CD8-positive, alpha-beta memory T cell (primary cell): ENCODE measurements at places on chromosomes 6 and 20. TPM values are rescaled to one million over a fixed set of nuclear protein-coding genes. Genes with fewer than 3 reads are reported as not detected.

Gene GSTA2
- total RNA-seq: not detected

Gene LHFPL5
- total RNA-seq: not detected

Gene COL10A1
- not detected for total RNA-seq

Gene NHSL1
- total RNA-seq: 0.72 TPM

Gene AVP
- total RNA-seq: not detected

Gene VSX1
- not detected for total RNA-seq

Gene EYS
- not detected for total RNA-seq

Gene KIFC1
- total RNA-seq: 52.7 TPM

Gene RAB32
- total RNA-seq: 0.51 TPM

Gene PDSS2
- total RNA-seq: 14.2 TPM

Gene HAO1
- total RNA-seq: not detected

Gene ANGPT4
- not detected for total RNA-seq

Gene STMND1
- 0.40 TPM for total RNA-seq

Gene PI16
- 0.37 TPM for total RNA-seq

Gene PSMA7
- total RNA-seq: 464 TPM

Gene C6orf58
- total RNA-seq: not detected

Gene GRM1
- total RNA-seq: not detected

Gene TINAG
- not detected for total RNA-seq

Gene ZNF831
- total RNA-seq: 6.4 TPM

Gene MUC21
- not detected for total RNA-seq

Gene LPA
- total RNA-seq: not detected

Gene PRL
- total RNA-seq: not detected

Gene KHDC1
- 6.3 TPM for total RNA-seq

Gene CST4
- not detected for total RNA-seq

Gene LRRN4
- not detected for total RNA-seq

Gene NRN1
- 0.24 TPM for total RNA-seq

Gene PACSIN1
- 0.70 TPM for total RNA-seq

Gene SOX18
- not detected for total RNA-seq

Gene POM121L2
- not detected for total RNA-seq

Gene TGM3
- total RNA-seq: not detected

Gene GPR6
- total RNA-seq: not detected

Gene CALHM4
- not detected for total RNA-seq

Gene PRSS35
- not detected for total RNA-seq

Gene TREM1
- total RNA-seq: not detected

Gene OPRM1
- not detected for total RNA-seq

Gene OXT
- total RNA-seq: not detected

Gene CYP21A2
- total RNA-seq: 0.40 TPM

Gene IL17F
- total RNA-seq: 2.3 TPM

Gene BPIFB2
- not detected for total RNA-seq
